H9 (cell line): ENCODE measurements at places on chromosomes 6 and 20.
A peak's percentile ranks its signal among the peaks of the same experiment; 100 is the strongest.

DNA sequence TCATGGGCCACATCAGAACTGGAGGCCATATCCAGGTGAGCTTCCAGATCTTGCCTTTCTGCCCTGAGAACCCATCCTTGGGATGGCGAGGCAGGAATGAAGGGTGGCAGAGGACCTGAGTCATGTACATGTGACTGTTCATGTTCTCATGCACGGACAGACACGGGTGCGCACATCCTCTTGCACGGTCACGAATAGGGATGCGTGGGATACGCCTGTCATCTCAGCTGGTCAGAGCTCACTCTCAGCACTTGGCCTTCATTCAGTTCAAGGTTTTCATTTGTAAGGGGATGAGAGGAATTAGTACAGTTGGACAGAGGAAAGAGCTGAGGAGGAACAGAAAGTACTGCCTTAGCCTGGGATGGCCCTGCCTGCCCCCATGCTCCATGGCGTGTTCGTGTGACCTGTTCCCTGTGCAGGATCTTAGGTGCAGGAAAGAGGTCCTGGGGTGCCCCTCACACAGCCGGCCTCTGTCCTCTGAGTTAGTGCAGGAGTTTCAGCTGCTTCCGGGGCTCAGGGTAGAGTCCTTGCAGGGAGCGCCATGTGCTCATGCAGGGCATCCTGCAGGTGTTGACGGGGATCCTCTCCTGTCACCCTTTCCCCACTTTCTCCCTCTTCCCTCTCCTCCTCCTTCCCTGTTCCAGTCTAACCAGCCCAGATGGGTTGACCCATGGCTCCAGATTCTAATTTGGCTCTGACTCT lies 173.4 kb downstream of the DTNBP1 start:
- DNase-seq: peak; percentile 31

DNA sequence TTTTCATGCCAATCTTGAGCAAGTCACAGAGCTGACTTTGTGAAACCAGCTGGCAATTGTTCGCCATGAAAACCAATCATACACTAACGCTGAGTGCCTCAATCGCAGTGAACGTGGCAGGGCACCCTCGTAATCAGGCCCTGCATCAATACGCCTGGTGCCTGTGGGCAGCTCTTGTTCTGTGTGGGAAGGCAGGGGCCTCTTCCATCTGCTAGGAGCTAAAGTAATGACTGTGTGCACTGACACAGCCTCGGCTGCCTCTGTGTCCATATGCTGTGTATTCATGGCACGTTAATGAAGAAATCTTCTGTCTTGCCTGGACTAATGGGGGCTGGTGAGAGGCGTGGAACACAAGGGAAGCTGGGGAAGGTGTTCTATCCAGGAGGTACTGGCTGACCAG lies 27.8 kb upstream of the SYNDIG1 start:
- no peak for DNase-seq

GRCh38 chr6:7131390-7131789 lies 23.6 kb downstream of the RREB1 start:
- no peak for DNase-seq

- no peak for DNase-seq
Observed at GRCh38 chr6:107345393-107345792, 114.0 kb downstream of the PDSS2 start.

DNA sequence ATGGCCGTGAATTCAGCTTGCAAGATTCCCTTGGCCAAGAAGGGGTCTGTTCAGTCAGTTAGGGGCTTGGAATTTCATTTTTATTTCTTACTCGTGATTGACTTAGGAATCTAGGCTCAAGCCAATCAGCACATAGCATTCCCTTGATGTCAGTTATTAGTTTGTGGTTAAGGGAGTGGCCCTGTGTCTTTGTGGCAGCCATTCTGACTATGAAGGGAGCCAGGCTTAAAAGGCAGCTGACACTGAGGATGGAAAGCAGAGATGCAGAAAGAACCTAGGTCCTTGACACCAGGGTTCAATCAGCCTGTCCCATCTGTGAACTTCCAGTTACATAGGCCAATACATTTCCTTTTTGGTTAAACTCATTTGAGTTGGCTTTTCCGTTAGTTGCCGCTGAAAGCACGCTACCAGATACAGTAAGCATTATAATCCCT lies 48.1 kb downstream of the MCUR1 start:
- DNase-seq: no peak

- no peak for DNase-seq
Observed at GRCh38 chr20:4813863-4814695, 92.4 kb downstream of the PRND start.

- no peak for DNase-seq
Observed at GRCh38 chr6:16840725-16841124, 79.5 kb upstream of the ATXN1 start.

- DNase-seq: peak; percentile 65
Observed at GRCh38 chr20:11766961-11767360, 150.7 kb upstream of the BTBD3 start.

GRCh38 chr20:41407607-41408006 lies 41.0 kb upstream of the EMILIN3 start:
- DNase-seq: no peak

DNA sequence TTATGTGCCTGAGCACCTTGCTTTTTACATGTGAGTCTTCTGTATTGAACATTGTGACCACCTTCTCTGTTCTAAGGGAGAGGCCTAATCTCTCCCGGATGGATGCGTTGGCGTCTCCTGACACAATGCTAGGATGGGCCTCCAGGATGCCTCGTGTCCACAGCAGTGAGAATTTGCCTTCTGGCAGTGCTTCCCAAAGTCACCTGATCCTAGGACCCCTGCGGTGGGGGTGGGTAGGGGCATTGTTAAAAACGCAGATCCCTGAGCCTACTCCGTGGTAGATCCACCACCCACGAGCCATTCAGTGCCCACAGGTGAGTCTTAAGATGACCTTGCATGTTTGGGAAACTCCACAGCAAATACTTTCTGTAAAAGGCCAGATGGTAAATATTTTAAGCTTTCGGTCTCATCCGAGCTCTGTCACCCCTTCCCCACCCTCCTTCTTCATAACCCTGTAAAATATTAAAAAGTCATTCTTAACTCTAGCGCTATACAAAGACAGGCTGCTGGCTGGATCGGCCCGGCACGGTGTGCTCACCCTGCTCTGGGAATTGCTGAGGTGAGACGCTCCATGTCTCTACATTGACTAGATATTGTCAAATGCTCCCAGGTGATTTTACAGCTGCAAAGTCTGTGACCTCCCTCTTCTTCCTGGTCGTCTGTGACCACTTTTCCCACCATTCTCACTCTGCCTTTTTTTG lies 106.7 kb upstream of the IYD start:
- DNase-seq: peak; percentile 33

GRCh38 chr6:45586216-45587171 lies 208.8 kb upstream of the SUPT3H start:
- no peak for DNase-seq

GRCh38 chr6:84508334-84508733 lies 256.1 kb downstream of the TBX18 start:
- no peak for DNase-seq

DNA sequence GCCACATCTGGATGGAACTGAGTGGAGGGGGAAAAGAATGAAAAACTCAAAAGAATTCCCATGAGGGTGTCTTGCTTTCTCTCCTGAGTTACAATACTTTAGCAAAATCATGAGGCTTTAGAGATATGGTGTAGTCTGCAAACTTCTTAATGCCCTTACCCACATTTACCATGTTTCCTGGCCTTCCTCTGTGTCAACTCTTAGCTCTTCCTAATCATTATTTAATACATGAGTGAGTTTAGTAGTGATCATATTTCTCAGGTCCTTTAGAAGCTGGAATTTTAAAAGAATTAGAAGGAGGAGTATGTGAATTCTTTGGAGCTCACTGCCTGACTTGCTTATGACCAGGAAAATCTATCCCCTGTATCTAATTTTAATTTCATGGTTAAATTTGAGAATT lies 39.0 kb downstream of the STX11 start:
- DNase-seq: no peak

DNA sequence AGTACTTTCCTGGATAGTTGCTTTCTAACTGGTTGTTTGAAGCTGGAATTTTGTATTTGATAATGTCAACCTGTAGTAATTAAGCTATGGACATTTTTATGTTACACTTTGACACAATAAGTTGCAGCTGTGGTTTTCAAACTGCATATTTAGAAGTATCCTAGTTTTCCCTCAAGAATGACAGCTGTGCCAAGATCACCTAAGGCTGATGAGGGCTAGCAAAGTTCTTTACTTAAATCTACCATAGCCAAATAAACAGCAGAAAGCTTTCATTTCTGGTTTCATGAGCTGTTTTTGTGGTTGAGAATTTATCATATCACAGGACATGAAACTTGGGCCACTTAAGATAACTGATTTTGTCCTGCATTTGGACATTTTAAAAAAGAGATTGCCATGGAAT lies 30.6 kb downstream of the FAM229B start:
- no peak for DNase-seq

DNA sequence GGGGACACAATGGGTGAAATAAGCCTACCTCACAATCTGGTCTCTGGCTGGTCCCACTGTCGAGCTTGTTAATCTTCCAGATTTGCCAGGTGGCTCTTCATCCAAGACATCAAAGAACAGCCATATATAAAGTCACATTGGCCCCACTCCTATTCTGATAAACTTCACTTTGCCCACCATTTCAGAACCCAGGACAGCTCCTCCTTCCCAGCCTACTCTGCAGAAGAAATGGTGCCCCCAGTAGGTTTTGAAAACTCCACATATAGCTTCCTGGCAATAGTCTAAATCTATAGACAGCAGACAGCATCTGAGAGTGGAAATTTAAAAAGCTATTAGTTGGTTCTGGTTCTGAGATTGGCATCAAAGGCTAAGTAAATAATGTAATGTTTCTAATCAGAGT lies 143.1 kb upstream of the PCSK2 start:
- no peak for DNase-seq

DNA sequence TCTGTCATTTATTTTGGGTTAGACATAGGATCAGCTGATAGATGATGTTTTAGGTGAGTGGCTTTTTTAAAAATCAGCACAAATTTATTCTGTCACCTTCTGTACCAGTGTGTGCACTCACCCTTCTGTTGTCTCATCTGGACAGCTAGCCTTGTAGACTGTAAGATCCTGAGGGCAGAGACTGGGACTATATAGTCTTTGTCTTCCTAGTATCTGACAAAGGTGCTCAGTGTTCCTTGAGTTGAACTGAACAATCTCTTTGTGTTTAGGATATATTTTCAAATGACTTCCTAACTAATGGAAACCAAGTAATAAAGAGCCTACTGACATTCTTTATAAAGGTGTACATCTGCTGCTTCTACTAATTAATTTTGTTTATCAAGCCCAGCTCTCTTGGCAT lies 3.0 kb downstream of the DCBLD1 start:
- no peak for DNase-seq

- DNase-seq: no peak
Observed at GRCh38 chr6:70708448-70708847, 40.8 kb downstream of the SMAP1 start.

DNA sequence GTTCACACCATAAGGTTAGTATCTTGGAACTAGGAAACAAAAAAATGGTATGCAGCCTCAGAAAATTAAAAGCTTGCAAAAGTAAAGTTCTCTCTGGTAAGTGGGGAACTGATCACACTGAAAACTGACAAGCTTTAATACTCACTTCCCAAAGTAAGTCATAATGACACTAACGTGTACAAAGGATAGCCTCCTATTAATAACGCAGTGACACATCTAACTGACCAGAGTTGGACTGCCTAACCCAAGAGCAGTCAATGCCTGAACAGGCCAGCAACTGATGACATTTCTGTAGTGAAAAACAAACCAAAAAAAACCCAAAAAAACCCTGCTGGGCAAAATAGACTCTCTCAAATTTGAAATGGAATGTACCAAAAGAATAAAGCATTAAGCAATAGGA lies 30.7 kb downstream of the CHD6 start:
- no peak for DNase-seq

DNA sequence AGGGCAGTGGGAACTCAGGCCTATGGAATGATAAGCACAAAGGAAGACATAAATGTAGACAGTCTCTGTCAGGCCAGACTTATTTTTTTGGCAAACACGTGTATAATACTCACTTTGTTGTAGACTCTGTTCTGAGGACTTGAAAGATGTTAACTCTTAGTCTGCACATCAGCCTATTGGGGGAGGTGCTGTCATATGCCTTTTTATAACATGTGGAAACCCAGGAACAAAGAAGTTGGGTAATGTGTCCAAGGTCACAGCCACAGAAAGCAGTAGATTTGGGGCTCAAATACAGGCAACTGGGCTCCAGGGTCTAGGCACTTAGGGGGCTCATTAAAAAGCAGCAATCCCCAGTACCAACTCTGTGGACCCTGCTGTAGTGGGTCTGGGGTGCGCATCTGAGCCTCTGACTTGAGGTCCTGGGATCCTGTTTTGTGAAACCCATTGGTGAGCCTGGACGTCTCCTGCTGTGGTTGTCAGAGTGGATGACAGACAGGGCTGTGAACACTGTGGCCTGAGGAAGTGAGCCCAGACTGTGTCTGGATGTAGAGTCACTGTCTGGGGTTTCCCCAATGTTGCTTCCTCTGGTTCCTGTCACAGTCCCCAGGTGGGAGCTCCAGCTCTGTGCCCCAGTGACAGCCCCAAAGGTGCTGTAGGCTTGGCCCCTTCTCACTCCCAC lies 50.0 kb downstream of the CDH26 start:
- no peak for DNase-seq

DNA sequence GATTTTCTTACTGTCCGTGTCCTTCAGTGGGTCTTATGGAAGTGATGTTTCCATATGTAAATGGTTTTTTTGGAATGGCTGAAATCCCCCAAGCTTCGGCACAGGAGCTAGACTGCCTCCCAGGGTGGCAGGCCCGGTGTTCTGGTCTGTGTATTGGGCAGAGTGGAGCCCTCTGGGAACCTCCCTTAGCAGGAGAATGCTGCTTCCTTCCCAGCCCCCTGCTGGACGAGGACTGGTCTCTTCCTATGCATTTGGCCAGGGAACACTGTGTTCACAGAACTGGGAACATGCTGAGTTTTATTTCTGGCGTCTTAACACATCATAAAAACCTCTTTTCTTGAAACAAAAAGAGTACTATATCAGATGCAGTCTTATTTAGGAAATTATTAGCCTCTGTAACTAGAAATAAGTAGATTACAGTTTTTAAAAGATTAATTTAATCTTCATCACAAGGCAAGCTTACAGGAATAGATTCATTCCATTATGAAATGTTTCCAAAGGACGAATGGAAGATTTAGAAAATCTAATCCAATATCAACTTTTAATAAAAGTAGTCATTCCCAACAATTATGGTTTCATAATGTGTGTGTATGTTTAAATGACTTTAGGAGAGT lies 56.6 kb downstream of the SYTL3 start:
- DNase-seq: peak; percentile 78

DNA sequence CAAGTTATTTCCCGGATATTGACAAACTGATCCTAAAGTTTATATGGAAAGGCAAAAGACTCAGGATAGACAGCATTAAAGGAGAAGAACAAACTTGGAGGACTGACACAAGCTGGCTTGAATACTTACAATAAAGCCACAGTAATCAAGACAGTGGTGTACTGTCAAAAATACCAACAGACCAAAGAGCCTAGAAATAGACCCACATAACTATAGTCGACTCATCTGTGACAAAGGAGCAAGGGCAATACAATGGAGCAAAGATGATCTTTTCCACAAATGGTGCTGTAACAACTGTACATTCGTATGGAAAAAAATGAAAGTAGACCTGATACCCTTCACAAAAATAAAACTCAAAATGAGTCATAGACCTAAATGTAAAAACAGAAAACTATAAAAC lies 46.0 kb downstream of the ABHD12 start:
- DNase-seq: no peak

- DNase-seq: no peak
Observed at GRCh38 chr20:50373674-50374286, 136.4 kb upstream of the PTPN1 start.

- no peak for DNase-seq
Observed at GRCh38 chr6:24378473-24379097, 20.7 kb upstream of the DCDC2 start.

GRCh38 chr6:81308577-81309279 lies 443.8 kb downstream of the TENT5A start:
- no peak for DNase-seq
